ENCODE measurements at places on chromosomes 6 and 20. TPM values are rescaled to one million over a fixed set of nuclear protein-coding genes. Genes with fewer than 3 reads are reported as not detected.

GRCh38 chr6:14512246-14512645 is 394.7 kb downstream of the CD83 start:
- DNase-seq = no peak

- DNase-seq = no peak
Observed at GRCh38 chr6:157728183-157728881, 94.7 kb upstream of the SNX9 start.

GRCh38 chr20:4740774-4741431 is 19.2 kb downstream of the PRND start:
- DNase-seq = peak; percentile 40

DNA sequence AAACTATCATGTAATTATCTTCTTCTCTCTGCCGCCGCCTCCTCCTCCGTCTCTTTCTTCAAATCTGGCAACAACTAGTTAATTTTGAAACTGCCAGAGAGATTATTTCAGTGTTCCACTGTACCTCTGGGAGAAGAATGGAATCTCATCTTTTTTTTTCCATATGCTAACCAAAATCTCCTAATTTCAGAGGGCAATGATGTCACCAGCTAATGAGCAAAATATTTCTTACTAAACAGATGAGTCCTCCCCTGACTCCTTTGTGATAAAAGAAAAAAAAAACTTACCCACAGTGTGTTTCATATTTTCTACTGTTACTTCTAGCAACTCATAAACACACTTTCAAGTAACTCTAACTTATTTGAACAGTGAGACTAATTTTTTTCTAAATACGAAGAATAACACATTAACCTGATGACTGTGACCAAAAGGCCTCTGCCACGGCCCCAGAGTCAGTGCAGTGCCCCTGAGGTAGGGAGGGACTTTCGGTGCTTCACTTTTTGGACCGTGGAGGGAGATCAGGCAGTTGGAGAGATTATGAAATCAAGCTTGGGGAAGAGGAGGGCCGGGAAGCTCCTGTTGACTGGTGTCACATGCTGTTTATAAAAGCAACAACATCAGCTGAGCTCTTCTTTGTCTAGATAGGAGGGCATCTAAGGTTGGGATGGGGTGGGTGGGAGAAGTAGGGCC is 159.6 kb downstream of the SASH1 start:
- DNase-seq = no peak

GRCh38 chr20:48211238-48211637 is 426.0 kb upstream of the SULF2 start:
- no peak for DNase-seq

DNA sequence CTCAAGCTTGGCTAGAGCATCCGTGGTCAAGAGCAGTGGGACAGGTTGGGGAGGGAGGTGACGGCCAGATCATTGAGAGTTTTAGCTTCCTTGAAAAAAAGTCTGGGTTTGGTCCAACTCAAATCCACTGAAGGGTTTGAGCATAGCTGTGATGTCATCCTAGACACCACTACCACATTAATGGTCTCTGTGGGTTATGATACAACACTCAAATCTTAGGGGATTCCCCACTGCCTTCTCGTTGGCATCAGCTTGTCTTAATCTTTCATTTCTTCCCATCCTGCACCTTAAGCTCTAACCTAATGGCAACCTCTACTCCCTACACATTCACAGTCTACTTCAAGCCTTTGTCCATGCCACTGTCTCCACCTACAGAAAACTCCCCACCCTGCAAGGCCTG is 77.3 kb downstream of the BMP6 start:
- no peak for DNase-seq

GRCh38 chr6:112920994-112921393 is 573.9 kb downstream of the RFPL4B start:
- no peak for DNase-seq

- DNase-seq = no peak
Observed at GRCh38 chr20:309306-309840, 12.0 kb downstream of the ZCCHC3 start.

GRCh38 chr6:6362056-6362840 is 41.8 kb upstream of the F13A1 start:
- DNase-seq = no peak

- DNase-seq = no peak
Observed at GRCh38 chr6:42260396-42260888, 42.8 kb upstream of the MRPS10 start.

DNA sequence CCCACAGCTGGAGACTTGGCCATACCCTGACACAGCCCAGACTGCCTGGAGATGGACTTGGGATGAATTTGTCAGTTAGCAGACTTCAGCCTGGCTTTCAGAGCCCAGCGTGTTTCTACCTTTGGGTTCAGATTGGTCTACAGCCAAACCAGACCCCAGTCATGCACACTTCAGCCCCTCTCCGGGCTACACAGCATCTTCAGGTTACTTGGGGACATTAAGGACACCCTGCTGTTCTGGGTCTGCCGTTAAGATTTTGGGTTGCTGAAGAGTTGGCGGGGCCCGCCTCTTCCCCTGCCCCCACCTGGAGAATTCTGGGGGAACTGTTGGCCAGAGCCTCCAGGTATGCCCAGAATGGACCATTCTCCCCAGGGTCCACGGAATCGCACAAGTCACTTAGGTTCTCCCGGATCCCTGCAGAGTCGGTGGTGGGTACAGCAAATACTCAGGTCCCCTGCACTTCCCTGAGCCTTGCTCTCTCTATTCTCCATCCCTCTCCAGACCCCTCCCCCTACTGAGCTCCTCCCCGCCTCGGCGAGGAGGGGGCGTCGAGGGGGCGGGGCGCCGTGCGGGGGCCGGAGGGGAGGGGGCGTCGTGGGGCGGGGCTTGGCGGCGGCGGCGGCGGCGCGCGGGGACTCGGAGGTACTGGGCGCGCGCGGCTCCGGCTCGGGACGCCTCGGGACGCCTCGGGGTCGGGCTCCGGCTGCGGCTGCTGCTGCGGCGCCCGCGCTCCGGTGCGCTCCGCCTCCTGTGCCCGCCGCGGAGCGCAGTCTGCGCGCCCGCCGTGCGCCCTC is at the start of gene PTK7:
Gene PTK7, plus strand, starts transcription at position 645 of the 794 bp plus-strand sequence. CDS start 175 bp downstream, outside the sequence.
- DNase-seq = no peak

DNA sequence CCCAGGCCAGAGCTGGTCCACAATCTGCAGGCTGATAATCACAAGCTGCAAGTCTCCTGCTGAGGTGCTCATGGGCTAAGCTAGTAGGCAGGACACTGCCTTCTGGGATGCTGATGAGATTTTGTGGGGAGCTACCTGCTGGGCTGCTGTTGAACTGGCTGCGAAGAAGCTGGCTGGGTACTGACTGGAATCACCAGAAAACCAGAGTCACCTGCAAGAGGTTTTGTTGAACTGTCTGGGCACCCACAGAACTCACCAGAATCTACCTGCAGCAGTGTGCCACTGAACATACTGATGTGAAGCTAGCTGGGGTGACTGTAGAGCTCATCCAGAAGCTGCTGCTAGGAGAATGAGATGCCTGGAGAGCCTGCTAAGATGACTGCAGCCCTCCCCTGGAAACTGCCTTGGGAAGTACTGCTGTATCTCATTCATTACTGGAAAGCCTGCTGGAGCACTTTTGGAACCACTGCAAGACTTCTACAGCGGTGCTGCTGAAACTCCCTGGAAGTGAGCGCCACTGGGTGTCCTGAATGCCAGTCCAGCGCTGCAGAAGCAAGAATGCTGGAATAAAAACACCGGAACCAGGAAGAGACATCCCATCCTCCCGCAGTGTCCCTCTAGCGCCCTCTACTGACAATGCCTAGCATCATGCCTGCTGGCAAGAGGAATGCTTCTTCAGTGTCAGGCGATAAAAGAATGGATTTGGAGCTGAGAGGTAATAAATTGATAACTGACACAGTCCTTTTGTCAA is 64.9 kb upstream of the ARHGAP18 start:
- peak; percentile 56 for DNase-seq

GRCh38 chr6:142523515-142524375 is 221.9 kb downstream of the ADGRG6 start:
- DNase-seq = no peak

DNA sequence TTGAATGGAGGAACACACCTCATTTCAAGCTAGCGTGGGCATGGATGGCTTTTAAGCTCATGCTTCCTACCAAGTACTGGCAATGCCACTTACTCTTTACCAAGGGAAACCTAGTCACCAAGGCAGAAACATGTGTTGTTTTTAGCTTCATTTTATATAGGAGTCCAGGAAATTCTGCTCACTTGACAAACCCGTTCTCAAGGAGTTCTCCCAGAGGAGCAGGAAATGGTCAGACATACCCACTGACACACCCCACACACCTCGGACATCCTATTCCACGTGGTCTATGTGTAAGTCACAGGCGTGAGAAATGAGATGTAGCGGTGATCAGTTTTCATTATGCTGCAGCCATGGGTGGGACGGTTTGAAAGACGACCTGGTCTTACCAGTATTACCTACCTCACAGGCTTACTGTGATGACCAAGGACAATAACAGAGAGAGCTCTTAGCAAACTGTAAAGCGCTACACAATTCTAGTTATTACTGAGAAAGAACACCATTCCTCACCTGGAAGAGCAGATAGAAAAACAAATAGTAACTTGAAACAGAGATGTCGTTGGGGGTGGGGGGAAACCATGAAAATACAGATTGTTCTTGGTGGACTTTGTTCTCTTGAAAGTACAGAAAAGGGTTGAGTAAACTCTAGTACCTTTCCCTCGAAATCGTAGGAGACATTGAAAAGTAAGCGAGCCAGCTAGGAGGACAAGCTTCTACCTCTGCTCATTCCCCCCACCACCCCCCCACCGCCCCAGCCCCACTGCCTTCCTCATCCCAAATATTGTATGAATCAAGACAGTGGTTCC is 1.7 kb downstream of the CNKSR3 start:
- peak; percentile 41 for DNase-seq

DNA sequence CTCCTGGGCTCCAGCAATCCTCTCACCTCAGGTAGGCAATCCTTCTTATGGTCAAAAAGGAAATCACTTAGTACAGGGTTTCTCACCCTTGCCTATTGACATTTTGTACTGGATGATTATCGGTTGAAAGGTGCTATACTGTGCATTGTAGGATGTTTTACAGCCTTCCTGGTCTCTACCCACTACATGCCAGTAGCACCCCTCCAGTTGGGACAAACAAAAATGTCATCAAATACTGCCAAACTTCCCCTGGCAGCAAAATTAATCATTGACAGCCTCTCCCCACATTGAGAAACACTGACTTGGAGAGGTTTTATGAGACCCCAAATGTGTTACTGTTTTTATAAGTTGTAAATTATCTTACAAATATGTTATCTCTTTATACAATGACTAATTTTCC is 368.1 kb downstream of the PKHD1 start:
- DNase-seq = no peak

GRCh38 chr20:32737371-32738223 is 5.7 kb downstream of the COMMD7 start:
- DNase-seq = peak; percentile 74

GRCh38 chr6:6610031-6610591 is 21.6 kb downstream of the LY86 start:
- no peak for DNase-seq

- peak; percentile 27 for DNase-seq
Observed at GRCh38 chr6:155388591-155388990, 67.0 kb downstream of the NOX3 start.

DNA sequence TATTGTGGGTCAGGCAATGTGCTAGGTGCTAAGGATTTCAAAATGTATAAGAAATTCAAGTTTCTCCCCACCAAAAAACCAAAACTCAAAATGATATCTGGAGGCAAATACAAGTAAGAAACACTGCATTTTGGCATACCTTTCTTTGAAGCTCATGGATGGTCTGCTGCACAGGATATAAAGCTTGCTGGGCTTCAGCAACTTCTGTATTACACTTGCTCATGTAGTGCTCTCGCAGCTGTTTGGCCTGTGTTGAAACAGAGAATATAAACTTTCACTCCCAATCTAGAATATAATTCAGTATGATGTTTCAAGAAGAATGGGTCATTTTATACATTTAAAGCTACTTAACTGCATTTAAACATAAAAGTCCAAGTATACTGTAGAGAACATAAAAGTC is 39.6 kb downstream of the SHPRH start:
- no peak for DNase-seq

- no peak for DNase-seq
Observed at GRCh38 chr20:50049442-50050026, 63.4 kb downstream of the UBE2V1 start.

DNA sequence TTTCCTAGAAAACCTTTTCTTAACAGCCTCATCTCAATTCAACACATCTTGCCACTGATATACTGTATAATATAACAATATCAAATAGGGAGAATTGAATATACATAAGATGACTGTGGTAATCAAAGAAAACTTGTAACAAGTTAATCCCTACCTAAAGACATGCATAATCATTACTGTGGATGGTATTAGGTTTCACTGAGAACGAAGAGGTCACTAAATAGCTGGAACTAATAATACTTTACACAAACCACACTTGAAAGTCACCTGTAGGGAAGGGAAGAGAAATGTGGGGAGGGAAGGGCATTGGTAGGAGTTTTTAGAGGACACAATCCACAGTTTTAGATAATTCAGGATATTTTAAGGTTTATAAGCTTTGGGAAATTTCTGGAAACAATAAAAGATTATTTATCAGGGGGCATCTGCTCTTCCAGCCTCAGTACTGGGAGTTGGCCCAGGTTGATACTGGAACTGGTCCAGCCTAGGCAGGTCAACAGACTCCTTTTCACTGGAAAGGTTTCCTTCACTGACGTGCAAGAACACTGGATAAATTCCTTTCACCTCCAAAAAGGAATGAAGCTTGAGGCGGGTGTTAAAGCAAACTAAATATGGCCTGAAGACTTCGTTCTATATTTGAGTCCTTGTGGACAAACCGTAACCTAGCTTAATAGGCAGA is 44.0 kb downstream of the MAP7 start:
- no peak for DNase-seq

DNA sequence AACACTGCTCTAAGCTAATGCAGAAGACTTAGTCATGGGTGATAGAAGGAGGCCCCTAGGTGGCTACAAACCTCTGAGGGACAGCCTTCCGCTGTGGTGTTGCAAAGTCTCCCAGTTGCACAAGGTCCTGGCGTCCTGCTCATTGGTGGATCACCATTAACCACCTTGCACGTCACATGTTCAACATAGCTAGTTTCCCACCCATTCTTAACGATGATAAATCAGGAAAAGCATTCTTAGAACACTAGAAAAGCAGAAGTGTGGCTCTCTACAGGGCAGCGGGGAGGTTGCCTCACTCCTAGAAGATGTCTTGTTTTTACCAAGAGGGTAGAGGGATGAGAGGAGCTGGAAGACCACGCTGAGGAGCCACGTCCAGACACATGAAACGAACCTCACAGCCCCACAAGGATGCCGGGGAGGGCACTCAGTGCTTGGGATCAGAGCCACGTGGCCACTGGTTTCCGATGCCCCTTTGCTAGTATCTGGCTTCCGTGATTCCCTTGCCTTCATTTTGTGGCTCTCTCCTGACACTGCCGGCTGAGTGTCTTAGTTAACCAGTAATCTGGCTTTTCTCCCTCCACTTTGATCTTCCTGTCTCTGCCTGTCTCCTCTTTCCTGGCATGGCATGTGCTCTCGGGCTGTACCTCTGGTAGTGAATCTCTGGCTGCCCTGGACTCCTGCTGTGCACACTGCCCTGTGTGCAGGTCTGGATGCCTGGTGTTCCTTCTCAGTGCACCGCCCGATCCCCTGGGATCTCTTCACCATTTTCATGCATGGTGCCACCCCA is 91.4 kb upstream of the NEDD9 start:
- no peak for DNase-seq

Gene AKAP7
- total RNA-seq = 15.4 TPM

Gene PRSS16
- total RNA-seq = 14.3 TPM

Gene MYL9
- total RNA-seq = not detected

Gene FHL5
- not detected for total RNA-seq

Gene SCAND1
- 204 TPM for total RNA-seq

Gene AVP
- not detected for total RNA-seq

Gene ATRN
- total RNA-seq = 9.0 TPM

Gene SAMD3
- total RNA-seq = not detected

Gene TULP1
- total RNA-seq = not detected

Measured in Caki2 (cell line).